Stimulated activated CD8-positive, alpha-beta memory T cell treated with anti-CD3 and anti-CD28 coated beads, Interleukin-15, amount 100 ng/mL, for 4 hours (primary cell): ENCODE measurements at places on chromosomes 7 and 10.

GRCh38 chr7:95290166-95290830, 34.0 kb downstream of the PON1 start:
- DNase-seq: no peak

DNA sequence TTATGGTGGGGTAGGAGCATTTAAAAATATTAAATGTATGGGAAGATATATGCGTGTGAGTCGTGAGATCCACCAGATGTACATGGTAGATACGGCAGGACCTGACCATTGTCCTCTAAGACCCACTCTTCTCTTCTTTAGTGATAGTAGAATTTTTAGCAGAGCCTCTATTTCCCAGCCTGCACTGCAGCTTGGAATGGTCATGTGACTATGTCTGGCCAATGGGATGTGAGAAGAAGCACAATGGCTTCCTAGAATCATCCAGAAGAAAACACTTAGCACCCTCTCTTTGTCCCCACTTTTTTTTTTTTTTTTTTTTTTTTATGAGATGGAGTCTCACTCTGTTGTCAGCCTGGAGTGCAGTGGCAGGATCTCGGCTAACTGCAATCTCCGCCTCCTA, 86.6 kb upstream of the CYTH3 start:
- DNase-seq: no peak

DNA sequence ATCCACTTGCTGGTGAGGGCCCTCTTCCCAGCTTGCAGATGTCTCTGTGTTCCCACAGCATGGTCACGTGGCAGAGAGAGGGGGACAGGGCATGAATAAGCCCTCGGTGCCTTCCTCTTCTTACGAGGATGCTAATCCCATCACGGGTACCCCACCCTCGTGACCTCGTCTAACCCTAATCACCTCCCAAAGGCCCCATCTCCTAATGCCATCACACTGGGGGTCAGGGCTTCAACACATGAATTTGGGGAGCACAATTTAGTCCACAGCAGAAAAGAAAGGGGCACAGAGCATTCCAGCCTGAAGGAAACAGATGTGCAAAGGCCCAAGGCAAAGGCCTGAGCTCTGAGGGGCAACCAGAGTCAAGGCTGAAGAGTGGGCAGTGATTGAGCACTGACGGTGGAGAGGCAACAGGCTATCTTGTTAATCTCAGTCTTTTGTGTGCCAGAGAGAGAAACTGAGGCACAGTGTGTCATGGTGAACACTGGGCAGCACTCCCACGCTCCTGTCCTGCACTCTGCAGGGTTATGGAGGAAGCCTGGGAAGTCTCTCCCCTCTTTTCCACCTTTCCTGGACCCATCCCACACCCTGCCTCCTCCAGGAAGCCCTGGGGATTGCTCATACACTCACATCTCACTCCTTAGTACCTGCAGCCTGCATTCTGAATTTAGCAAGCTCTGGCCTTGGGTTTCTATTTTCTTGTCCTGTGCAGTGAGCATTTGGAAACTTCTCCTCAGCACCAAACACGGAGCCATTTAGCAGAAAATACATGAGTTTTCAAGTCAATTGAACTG, 49.0 kb downstream of the ALOX5 start:
- no peak for DNase-seq

- DNase-seq: no peak
Measured at GRCh38 chr10:73591935-73592699, 975 bp upstream of the USP54 start.

DNA sequence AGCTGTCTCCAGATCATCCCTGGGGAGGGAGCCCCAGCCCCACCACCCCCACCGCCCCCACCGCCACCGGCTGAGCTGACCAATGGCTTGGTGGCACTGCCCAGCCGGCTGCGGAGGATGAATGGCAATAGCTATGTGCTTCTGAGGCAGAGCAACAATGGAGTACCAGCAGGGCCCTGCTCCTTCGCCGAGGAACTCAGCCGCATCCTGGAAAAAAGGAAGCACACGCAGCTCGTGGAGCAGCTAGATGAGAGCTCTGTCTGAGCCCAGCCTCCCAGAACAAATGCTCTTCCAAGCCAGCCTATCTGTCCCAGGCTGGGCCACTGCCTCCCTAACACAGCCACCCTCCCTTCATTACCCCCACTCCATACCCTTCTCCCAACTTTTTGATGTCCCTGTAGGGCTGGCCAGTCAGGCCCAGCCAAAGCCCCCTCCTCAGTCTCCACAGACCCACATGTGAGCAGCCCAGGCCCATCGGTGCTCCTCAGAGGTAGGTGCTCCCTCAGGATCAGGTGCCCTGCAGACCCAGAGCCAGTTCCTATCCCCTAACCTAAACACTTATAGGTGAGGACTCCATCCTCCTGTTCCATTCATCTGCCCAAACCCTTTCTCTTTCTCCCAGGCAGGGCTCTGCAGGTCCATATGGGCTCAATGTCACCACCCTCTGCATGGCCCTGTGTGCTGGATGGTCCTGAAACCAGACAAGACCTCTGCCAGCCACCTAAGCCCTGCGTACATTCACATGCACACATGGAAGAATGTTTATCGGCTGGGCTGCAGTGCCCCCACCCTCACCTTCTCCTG, 3.2 kb downstream of the MRPL43 start:
- no peak for DNase-seq

DNA sequence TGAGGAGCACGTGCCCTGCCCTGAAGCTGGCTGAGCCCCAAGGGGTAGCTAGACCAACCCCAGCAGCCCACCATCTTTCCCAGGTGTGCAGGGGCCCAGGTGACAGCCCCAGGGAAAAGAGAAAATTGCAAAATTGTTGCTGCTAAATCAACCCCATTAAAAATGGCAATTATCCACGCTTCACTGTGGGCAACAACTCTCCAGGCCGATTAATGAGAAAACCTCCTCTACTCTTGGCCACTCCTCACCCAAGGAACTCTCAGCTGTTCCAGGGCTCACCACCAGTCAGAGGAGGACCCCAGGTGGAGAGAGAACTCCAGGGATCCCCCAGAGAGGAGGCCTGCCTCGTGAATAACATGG, 516.1 kb upstream of the MGMT start:
- DNase-seq: no peak
